ENCODE measurements at places on chromosomes 6 and 20.

GRCh38 chr20:48839154-48839917 is 11.5 kb upstream of the PREX1 start:
- DNase-seq: no peak

DNA sequence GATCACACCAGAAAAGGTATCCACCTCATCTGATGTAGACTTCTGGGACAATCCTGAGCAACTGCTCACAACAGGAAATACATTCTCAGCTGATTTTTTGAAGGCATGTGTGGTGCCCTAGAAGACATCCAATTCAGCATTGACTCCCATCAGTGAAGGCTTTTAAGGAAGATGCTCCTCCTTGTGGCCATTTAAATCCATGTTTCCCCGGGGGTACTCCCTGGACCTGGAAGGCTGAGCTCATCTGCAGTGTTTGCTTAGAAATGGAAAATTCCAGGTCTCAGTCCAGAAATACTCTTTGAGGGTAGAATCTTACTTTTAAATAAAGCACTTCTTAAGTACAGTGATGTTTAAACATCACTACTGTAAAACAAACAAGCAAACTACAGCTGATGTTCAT is 195.5 kb upstream of the PDE10A start:
- no peak for DNase-seq

- no peak for DNase-seq
Observed at GRCh38 chr6:126905917-126906316, 212.6 kb upstream of the RSPO3 start.

DNA sequence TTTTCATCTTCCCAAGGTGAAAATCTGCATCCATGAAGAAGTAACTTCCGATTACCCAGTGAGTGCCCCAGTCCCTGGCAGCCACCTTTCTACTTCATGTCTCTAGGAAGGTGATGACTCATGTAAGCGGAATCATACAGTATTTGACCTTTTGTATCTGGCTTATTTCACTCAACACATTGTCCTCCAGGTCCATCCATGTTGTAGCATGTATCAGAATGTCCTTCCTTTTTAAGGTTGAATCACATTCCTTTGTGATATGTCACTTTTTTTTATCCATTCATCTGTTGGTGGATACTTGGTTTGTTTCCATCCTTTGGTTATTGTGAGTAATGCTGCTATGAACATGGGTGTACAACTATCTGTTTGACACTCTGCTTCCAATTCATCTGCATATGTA is 176.3 kb upstream of the CDYL start:
- DNase-seq: no peak

GRCh38 chr20:23998844-23999243 is 10.3 kb upstream of the GGTLC1 start:
- DNase-seq: no peak

GRCh38 chr20:37781626-37782025 is 87.8 kb downstream of the CTNNBL1 start:
- no peak for DNase-seq

DNA sequence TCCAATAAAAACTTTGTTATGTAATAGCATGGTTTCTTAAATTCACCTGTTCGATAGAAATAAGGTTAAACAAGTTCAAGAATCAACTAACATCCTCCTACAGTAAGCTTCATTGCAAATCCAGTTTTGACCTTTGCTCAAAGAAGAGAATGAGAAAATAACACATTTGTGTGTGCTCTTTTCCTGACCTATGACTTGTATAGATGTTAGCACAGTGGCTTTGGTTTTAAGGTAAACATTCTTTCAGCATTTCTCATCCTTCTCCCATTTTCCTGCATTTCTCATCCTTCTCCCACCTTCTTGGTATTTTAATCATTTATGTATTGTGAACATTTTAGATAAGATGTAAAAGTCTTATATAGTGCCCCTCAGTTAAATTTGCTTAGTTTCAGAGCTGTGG is 73.9 kb downstream of the PLCB1 start:
- no peak for DNase-seq

DNA sequence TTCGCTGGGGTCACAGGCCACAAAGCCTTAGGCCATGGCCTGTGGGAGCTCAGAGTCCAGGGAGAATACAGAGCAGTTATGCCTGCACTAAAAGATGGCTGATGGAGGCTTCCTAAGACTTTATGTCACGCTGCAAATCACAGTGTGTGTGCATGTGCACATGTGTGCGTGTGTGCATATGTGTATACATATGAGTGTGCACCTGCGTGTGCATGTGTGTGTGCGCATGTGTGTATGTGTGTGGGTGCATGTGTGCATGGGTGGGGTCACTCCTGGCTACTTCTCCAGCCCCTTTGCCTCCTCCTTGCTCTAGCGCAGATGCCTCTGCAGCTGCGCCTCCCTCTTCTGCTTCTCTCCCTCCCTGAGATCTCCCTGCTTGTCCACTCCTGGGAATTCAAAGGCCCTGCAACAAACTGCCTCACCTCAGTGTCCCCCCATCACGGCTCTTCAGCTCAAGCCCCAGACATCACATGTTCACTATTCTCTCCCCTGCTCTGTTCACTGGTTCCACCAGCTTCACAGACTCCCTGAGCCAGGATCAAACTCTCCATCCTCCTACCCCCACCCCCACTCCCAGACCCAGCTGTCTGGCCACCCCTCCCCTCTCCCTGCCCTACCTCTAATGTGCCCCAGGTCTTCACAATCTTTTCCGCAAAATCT is 84.4 kb upstream of the NNAT start:
- DNase-seq: no peak

DNA sequence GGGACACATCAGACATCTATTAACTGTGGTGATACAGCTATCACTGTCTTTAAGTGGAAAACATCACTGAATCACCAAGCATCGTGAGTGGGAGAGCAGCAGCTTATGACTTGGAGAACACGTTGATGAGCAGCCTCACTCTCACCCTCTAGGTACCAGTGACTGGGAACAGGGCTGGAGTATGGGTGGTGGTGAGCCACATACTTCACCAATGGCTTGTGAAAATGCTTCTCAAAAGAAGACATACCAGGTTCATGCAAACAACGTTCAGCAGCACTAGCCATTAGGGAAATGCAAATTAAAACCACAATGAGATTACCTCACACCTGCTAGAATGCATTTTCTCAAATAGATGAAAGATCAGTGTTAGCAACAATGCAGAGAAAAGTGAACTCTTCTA is 25.3 kb downstream of the SNX5 start:
- DNase-seq: no peak

GRCh38 chr6:33167374-33168283 is 24.6 kb downstream of the COL11A2 start:
- no peak for DNase-seq

GRCh38 chr6:53033764-53034163 is 31.4 kb upstream of the FBXO9 start:
- no peak for DNase-seq

DNA sequence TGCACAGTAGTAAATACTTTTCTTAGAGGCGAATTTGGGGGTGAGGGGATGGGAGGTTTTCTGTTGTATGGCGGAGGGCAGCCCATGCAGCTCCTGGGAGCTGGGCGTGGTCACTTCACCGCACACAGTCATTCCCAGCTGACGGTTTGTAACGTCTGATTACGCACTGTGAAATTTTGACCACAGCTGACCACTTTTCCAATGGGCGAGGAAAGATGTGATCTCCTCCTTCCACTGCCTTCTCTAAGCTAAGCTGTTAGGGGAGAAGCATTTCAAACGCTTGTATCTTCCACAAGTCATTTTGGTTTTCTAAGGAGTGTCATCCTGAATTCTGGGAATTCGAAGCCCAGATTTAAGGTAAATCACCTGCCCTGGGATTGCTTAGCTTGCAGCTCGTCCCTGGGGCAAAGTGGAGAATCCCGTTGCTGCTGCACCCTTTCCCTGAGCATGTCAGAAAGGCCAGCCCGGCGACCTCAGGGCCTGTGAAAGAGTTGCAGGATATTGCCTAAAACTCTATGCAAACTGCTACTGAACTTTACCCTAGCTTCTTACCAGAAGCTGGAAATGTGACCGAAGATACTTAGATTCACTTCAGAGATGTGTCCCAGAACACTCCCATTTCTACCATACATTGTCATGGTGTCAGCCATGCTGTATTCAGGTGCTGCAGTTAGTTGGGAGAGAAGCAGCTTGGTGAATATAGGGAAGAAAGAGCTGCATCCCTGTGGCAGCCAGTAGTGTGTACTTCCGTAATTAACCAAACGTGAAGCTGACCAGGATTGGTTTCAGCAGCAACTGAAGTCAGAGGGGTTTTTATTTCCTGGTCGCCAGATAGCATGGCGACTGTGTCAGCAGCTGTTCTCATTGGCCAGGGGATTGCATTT is 58.9 kb downstream of the RREB1 start:
- no peak for DNase-seq

DNA sequence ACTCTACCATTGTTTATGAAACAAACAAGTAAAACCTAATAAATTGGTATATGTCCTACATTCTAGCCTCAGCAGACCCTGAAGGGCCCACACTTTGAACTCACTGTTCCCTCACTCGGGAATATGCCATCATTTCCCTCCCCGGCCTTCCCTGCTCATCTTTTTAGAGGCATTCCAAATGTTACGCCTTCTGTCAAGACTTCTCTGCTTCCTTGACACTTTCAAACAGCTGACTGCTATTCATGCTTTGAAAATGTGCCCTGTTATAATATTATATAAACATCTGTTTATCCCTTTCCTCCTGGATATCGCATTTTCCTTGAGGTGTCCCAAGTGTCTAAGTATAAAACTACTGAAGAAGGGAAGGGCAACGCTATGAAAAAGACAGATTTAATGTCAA is 249.5 kb upstream of the THEMIS start:
- DNase-seq: no peak

GRCh38 chr20:36424314-36424713 is 117.0 kb upstream of the MYL9 start:
- no peak for DNase-seq

DNA sequence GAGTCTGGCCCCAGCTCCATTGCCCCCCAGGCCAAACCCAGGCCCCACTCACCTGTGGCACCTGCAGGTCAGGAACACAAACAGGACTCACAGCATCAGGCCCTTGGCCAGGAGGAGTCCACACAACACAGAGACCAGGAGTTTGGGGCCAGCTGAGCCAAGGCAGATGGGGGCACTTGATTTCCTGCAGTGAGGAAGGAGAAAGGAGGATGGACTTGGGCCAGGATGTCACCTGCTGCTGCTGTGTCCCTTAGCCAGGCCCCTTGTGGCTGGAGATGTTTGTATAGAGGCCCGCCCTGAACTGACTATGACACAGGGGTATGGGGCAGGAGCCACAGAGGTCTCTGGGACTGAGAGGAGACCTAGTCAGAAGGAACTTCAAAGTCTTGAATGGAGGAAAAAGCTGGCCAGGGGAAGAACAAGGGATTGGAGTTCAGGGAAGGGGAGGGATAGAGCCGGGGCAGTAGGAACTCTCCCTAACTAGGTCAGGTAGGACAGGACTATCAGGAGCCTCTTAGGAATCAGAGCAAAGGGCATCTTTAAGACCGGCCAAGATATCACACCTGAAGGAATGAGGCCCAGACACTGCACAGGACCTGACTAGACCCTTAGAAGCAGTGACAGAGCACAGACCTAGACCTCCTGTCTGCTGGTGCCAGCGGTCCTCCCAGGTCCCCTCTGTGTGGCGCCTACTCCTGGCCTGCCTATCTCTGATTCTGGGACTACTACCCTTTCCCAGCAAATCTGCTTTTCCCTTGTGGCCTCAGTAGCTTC is 8.8 kb upstream of the TREML2 start:
- no peak for DNase-seq

DNA sequence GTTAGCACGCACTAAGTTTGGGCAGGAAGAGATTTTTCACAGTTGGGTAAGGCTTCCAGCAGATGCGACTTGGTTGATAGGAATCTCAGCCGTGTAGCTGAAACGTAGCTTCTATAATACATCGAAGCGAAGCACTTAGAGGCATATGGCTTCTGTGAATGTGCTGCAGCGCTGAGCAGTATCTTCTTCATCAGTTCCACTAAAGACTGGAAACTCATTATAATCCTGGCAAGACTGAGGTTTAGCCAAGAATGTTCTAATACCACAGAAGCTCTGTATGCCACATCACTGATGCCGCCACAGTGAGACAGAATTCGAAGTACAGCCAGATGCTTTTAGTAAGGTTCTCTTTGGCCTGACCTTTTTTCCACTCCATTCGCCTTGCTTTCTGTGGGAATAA is 680.2 kb upstream of the AGPAT4 start:
- no peak for DNase-seq

GRCh38 chr6:168098431-168098861 is 19.4 kb upstream of the FRMD1 start:
- DNase-seq: no peak

DNA sequence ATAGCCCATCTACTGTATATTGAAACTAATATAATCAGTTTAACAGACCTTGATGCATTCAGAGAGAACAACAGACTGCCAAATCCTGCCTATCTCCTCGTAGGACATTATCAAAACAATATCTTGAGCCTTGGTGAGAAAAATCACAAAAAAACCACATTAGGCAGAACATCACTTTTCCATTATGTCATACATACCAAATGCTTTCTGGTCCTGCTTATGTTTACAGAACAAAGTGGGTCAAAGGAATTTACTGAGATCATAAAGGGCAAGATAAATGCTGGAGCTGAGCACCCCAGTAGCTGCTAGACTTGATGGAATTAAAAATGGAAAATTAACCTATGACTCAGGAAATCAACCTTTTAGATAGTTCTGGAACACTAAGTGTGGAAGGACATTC is 195.3 kb upstream of the KCNK16 start:
- no peak for DNase-seq

- no peak for DNase-seq
Observed at GRCh38 chr6:15593798-15594197, 69.0 kb downstream of the DTNBP1 start.

DNA sequence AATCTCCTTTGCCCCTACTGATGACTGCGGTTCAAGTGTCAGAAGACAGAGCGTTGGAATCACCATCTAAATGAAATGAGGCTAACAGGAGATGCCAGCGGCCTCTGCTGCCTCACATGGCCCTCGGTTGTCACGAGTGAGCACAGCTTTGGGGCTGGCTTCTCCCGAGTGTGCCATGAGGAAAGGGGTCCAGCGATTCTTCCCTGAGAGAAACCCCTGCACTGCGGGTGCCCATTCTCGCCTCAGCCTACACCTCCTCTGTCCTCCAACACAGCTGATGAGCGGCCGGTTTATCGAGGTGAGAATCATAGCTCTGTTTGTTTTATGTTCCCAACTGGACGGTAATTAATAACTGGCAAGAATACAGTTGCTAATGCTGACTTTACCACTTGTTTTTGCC is 144.7 kb upstream of the RPS6KA2 start:
- DNase-seq: no peak

DNA sequence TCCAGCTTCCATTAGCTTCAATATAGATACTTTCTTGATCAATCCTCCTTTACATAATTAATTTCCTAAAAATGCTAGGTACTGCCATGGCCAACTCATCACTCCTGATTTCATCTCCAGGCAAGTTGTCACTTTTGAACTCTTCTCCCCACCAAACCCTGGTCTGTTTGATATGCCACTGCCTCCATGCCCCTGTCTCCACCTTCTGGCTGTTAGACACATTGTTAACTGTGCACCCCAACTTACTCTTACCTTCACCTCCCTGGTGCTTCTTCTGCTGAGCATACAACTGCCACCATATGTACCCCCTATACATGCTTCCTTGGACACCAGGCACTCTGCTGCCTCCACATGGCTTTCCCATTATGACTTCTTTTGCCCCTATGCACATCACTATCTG is 21.9 kb upstream of the AIG1 start:
- DNase-seq: no peak
